ENCODE measurements at places on chromosomes 6 and 20. TPM values are rescaled to one million over a fixed set of nuclear protein-coding genes. Genes with fewer than 3 reads are reported as not detected.

- H3K36me3 ChIP-seq, result no peaks in the 10 kb centered on the region
- peak overlapping the region; percentile 73 for H3K27ac ChIP-seq
- no peaks in the 10 kb centered on the region for H3K27me3 ChIP-seq
- peak overlapping the region; percentile 99 for H3K4me3 ChIP-seq
Observed at GRCh38 chr20:49935746-49936152, 448 bp upstream of the RNF114 start.

DNA sequence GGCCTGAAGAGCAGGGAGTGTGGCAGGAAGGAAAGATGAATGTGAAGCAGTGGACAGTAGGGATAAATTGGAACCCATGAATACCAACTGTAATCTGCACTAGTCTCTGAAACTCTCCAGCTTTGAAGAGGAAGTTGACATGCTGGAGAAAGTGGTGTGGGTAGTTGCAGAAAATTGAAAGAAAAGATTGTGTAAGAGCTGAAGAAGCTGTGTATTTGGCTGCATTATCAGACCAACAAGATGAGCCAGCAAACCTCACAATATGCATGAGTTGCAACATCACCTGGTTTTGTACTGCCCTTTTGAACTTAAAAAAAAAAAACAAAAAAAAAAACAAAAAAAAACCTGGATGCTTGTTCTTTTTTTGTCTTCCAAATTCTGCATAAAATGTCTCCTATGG lies 921.9 kb upstream of the EYS start:
- H3K4me1 ChIP-seq, result no peaks in the 10 kb centered on the region
- H3K27me3 ChIP-seq, result no peaks in the 10 kb centered on the region
- H3K27ac ChIP-seq, result no peak overlapping the region
- no peak for DNase-seq
- no peak overlapping the region for H3K4me3 ChIP-seq

DNA sequence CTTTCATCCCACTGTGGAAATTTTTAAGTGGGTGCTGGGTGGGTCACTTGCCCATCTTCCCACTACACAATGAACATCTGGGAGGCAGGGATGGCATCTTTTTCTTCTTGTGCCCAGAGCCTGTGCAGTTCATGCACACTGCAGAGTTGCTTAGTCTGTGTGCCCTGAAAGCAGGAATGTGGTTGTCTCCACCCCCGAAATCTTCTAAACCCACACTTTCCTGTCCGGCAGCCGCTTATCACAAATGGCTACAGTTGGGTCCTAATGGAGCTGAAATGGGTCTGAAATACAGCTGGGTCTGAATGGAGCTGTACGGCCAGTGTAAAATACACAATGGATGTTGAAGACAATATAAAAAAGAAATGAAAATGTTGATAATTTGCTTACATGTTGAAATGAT lies 112.1 kb upstream of the PMEPA1 start:
- DNase-seq, result no peak
- H3K27ac ChIP-seq, result no peak overlapping the region
- no peaks in the 10 kb centered on the region for H3K36me3 ChIP-seq
- H3K4me1 ChIP-seq, result peaks cover 5% of the 10 kb centered on the region

- no peak for DNase-seq
- H3K27ac ChIP-seq, result peak overlapping the region; percentile 96
- peak overlapping the region; percentile 98 for H3K4me3 ChIP-seq
- H3K36me3 ChIP-seq, result peaks cover 12% of the 10 kb centered on the region
- H3K4me1 ChIP-seq, result peaks cover 51% of the 10 kb centered on the region
Observed at GRCh38 chr20:34874094-34874654, 1.5 kb upstream of the GGT7 start.

- H3K4me1 ChIP-seq, result peaks cover 4% of the 10 kb centered on the region
- no peak overlapping the region for H3K27ac ChIP-seq
- no peaks in the 10 kb centered on the region for H3K36me3 ChIP-seq
- no peak overlapping the region for H3K4me3 ChIP-seq
- DNase-seq, result no peak
Observed at GRCh38 chr6:48036316-48036715, 74.7 kb downstream of the PTCHD4 start.

- DNase-seq, result no peak
- H3K27ac ChIP-seq, result peak within 1 kb of the TSS; percentile 48
- H3K4me3 ChIP-seq, result peak within 1 kb of the TSS; percentile 81
- peaks cover 5% of the 10 kb centered on the region for H3K4me1 ChIP-seq
- H3K36me3 ChIP-seq, result no peaks in the 10 kb centered on the region
Observed at GRCh38 chr6:32940656-32941213, at the start of gene HLA-DMB. Gene HLA-DMB, minus strand, starts transcription at chr6:32941028. Its CDS starts 221 bp downstream, at chr6:32940807.

GRCh38 chr20:50425076-50425475 lies 85.1 kb upstream of the PTPN1 start:
- no peaks in the 10 kb centered on the region for H3K36me3 ChIP-seq
- H3K27me3 ChIP-seq, result no peaks in the 10 kb centered on the region
- peaks cover 37% of the 10 kb centered on the region for H3K4me1 ChIP-seq
- H3K4me3 ChIP-seq, result no peak overlapping the region
- H3K27ac ChIP-seq, result no peak overlapping the region

DNA sequence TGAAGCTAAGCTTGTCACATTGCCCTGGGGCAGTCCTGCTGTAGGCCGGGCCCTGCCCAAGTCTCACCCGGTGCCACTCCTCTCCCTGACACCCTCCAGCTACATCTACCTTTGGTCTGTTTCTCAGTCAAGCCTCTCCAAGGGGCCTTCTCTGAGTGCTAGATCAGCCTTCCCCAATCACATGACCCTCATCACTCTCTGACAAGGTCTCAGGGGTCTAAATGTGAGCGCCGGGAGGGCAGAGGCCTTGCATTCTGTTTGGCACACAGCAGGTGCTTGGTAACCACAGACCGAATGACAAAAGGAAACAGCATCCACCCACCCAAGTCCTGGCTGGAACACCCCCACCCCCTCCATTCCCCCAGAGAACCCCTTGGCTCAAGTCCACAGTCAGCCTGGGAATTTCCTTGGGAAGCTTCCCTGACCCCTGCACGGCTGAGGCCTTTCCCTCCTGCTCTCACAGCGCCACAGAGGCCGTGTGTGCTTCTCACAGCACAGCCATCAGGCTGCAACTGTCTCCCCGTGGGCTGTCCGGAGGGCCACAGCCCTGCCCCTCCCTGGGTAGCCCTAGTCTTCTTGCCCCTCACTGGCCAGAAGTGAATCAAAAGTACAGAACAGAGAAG lies 32.9 kb downstream of the PKIG start:
- H3K27me3 ChIP-seq, result no peaks in the 10 kb centered on the region
- peaks cover 5% of the 10 kb centered on the region for H3K4me1 ChIP-seq
- H3K27ac ChIP-seq, result peak overlapping the region; percentile 37
- H3K4me3 ChIP-seq, result no peak overlapping the region
- H3K36me3 ChIP-seq, result peaks cover 14% of the 10 kb centered on the region

The ALDH8A1 gene
- total RNA-seq, result 0.46 TPM

The PTCHD4 gene
- 3.4 TPM for total RNA-seq

The OLIG3 gene
- total RNA-seq, result 1.2 TPM

The CAGE1 gene
- not detected for total RNA-seq

The FERMT1 gene
- total RNA-seq, result 7.1 TPM

The CLVS2 gene
- 0.62 TPM for total RNA-seq

Measured in type B pancreatic cell (in vitro differentiated cells).